Neural progenitor cell (in vitro differentiated cells): ENCODE measurements at places on chromosomes 12 and 14. TPM values are rescaled to one million over a fixed set of nuclear protein-coding genes. Genes with fewer than 3 reads are reported as not detected.

KERA gene
- total RNA-seq = not detected in 2 replicates

SLCO1B1 gene
- total RNA-seq = not detected in 2 replicates

ATL1 gene
- 7.3 and 11.8 TPM in 2 replicates for total RNA-seq

DNA sequence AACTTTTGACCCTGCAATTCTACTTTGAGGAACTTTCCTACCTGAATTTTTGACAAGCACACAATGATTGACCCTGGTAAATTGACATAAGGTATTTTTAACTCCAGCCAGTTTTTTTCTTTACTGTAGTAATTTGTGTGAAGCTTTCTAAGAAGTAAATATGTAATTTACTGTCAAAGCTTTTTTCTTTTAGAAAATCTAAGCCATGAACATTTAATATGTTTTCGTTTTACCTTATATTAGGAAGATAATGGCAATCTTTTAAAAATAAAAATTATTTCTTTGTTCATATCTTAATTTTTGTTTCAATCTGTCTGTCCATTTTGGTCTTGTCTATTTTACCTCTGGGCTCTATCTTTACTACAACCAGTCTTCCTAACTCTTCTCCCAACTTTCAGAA, 279.9 kb downstream of the FBXL14 start:
- H3K36me3 ChIP-seq = no peaks in the 10 kb centered on the region
- peaks cover 14% of the 10 kb centered on the region for H3K4me1 ChIP-seq
- H3K4me3 ChIP-seq = no peak overlapping the region
- no peaks in the 10 kb centered on the region for H3K27me3 ChIP-seq
- no peak for DNase-seq

NTN4 gene
- total RNA-seq = 2.3 and 2.5 TPM in 2 replicates

AACS gene
- total RNA-seq = 16.6 and 22.9 TPM in 2 replicates

DNA sequence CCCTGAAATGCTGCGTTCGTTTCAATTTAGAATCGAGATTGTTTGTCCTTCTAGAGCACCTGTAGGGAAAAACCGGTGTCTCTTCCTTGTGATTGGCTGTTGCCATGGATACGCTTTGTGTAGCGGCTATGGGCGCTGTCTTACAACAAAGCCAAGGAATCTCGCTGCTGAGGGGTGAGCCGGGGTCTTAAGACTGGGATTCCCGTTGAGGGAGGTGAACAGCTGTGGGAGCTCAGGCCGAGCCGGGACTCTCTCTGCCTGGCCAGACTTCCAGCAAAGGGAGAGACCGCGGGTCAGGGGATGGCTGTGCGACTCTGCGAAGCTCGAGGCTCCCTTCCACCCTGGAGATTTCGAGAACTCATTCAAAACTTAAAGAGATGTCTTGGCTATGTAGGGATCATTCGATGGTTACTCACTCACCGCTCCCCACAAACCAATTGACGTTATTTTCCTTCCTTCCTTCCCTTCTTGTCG, at the start of the genes LRRIQ1 and TSPAN19:
Gene LRRIQ1 (plus strand): TSS at position 118 of the 474 bp plus-strand sequence. CDS start 1,826 bp downstream, outside the sequence.
Gene TSPAN19 (minus strand): TSS at position 44 of the 474 bp plus-strand sequence. CDS start 6,331 bp downstream, outside the sequence.
- H3K27me3 ChIP-seq = peaks cover 29% of the 10 kb centered on the region
- peak; percentile 99 for DNase-seq
- H3K4me3 ChIP-seq = peak within 1 kb of the TSS; percentile 66
- peak within 1 kb of the TSS; percentile 59 for H3K27ac ChIP-seq

DNA sequence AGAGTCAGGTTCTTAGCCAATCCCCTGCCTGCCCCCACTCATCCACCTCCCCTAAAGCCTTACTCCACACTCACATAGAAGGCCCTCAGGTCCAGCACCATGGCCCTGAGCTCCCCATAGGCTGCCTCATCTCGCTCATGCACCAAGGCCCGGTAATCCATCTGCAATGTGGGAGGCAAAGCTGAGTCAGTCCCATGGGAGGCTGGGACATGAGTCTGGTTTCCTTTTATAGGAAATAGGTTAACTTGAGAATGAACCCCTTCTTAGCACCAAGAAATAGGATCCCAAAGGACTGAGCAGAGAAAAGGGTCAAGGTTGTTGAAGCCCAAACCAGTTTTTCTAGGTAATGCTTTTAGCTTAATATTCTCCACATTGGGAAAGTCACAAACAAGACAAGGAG, 2.1 kb upstream of the EMC9 start:
- H3K27me3 ChIP-seq = no peaks in the 10 kb centered on the region
- no peaks in the 10 kb centered on the region for H3K36me3 ChIP-seq
- no peak overlapping the region for H3K4me3 ChIP-seq

CFAP251 gene
- 0.92 and 1.5 TPM in 2 replicates for total RNA-seq

POTEG gene
- total RNA-seq = not detected in 2 replicates

BCL2L2 gene
- 14.9 and 18.0 TPM in 2 replicates for total RNA-seq

DNA sequence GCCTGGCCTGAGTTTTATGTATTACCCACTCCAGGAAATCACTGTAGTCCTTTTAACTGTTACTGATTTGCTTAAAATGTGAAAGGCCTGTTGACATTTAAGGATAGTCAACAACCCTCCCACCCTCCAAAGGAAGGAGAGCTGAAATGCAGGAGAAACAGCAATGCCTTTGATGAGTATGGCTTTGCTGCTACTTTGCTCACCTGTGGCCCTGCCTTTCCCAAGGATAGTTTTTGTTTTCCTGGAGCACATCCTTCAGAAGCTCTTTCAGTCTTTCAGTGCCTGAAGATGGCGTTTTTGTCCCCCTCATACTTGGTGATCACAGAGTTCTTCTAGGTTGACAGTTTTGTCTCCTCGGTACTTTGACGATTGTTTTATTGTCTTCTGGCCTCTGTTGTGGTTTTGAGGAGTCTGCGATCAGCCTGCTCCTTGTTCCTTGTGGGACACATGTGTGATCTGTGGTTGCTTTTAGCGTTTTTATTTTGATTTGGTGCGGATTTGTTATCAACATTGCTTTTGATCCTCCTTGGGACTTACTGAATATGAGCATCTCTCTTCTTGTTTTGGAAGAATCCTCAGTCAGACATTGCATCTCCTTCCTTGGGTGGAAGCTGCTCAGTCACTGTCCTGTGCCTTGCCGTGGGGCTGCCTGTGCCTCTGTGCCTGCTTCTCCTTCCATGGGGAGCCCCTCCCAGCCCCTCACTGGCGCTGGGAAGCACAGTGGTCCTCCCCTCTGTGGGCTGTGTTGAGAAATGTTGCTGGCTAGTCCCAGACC, 17.2 kb downstream of the PACS2 start:
- DNase-seq = no peak
- H3K27me3 ChIP-seq = no peaks in the 10 kb centered on the region
- H3K4me1 ChIP-seq = peaks cover 22% of the 10 kb centered on the region
- H3K36me3 ChIP-seq = no peaks in the 10 kb centered on the region
- H3K27ac ChIP-seq = no peak overlapping the region

GRCh38 chr12:77256956-77257355, 191.6 kb upstream of the E2F7 start:
- H3K36me3 ChIP-seq = no peaks in the 10 kb centered on the region
- no peak overlapping the region for H3K27ac ChIP-seq
- DNase-seq = no peak
- H3K4me3 ChIP-seq = no peak overlapping the region
- H3K27me3 ChIP-seq = no peaks in the 10 kb centered on the region

- no peaks in the 10 kb centered on the region for H3K27me3 ChIP-seq
- H3K4me1 ChIP-seq = peaks cover 41% of the 10 kb centered on the region
- H3K27ac ChIP-seq = no peak overlapping the region
These were observed 43.5 kb downstream of the FLRT2 start for GRCh38 chr14:85573406-85573805.

- no peaks in the 10 kb centered on the region for H3K36me3 ChIP-seq
- no peaks in the 10 kb centered on the region for H3K4me1 ChIP-seq
- no peaks in the 10 kb centered on the region for H3K27me3 ChIP-seq
- no peak overlapping the region for H3K4me3 ChIP-seq
- no peak overlapping the region for H3K27ac ChIP-seq
These were observed 135.2 kb downstream of the APAF1 start for GRCh38 chr12:98780261-98780660.

DNA sequence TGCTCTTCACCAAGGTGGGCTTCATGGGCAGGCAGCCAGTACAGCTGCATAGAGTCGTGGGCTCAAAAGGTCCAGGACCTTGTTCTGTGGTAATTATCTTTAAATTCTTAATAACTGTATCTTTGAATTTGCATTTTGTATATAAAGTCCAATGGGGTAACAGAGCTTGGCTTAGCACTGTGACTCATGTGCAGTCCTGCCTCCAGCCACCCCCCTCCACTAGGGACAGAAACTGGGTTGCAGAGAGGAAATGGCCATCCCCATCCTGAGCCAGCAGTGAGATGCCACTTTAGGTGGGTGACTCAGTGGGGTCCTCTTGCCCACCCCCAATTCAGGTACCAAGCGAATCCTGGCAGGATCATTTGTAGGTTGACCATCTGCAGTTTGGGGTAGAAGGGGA, 48.1 kb downstream of the EPS8 start:
- H3K4me3 ChIP-seq = no peak overlapping the region
- H3K27ac ChIP-seq = no peak overlapping the region
- no peak for DNase-seq
- H3K36me3 ChIP-seq = no peaks in the 10 kb centered on the region
- H3K27me3 ChIP-seq = no peaks in the 10 kb centered on the region
- H3K4me1 ChIP-seq = no peaks in the 10 kb centered on the region

PRPF40B gene
- 18.1 and 30.5 TPM in 2 replicates for total RNA-seq

ACOT6 gene
- total RNA-seq = not detected in 2 replicates

WSCD2 gene
- 3.0 and 6.6 TPM in 2 replicates for total RNA-seq

- H3K4me1 ChIP-seq = no peaks in the 10 kb centered on the region
- no peaks in the 10 kb centered on the region for H3K36me3 ChIP-seq
- DNase-seq = peak; percentile 4
- no peak overlapping the region for H3K4me3 ChIP-seq
- H3K27me3 ChIP-seq = no peaks in the 10 kb centered on the region
These were observed 1340.9 kb upstream of the TMEM132C start for GRCh38 chr12:126926023-126926594.

DNA sequence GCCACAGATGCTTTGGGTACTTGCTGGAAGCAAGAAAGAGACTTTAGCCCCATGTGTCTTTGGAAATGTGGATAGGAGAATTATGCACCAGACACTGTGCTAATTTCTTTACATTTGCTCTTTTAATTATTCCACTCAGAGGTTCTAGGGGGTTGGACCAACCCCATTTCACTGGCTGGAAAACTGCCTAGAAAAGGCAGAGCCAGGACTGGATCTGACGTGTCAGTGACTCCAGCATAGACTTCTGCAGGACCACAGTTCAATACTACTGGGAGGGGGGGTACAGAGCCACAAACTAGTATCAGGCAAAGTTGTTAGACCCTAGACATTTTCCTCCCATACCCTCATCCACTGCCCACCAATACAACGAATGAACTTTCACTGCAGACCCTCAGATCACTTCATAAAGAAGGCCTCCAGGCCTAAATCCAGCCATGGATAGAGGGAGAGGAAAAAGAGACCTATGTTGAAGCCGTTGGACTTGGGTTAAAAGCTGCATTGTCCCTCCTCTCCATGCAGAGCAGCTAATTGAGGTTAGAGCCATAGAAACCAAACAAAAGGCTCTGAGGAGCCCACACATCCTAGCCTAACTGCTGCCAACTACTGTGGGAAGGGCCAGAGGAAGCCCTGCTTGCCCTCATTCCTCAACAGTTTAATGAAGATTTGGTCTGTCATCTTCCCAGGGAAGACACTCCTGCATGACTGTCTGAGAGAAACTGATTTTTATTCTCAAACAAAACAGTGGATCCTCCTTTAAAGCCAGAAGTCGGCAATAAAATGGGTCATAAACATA, 68.7 kb downstream of the STON2 start:
- H3K4me3 ChIP-seq = no peak overlapping the region
- no peak overlapping the region for H3K27ac ChIP-seq
- H3K36me3 ChIP-seq = no peaks in the 10 kb centered on the region
- H3K27me3 ChIP-seq = no peaks in the 10 kb centered on the region
- peak; percentile 48 for DNase-seq

SNW1 gene
- 72.6 and 105 TPM in 2 replicates for total RNA-seq

ERP29 gene
- total RNA-seq = 95.0 and 118 TPM in 2 replicates

DNA sequence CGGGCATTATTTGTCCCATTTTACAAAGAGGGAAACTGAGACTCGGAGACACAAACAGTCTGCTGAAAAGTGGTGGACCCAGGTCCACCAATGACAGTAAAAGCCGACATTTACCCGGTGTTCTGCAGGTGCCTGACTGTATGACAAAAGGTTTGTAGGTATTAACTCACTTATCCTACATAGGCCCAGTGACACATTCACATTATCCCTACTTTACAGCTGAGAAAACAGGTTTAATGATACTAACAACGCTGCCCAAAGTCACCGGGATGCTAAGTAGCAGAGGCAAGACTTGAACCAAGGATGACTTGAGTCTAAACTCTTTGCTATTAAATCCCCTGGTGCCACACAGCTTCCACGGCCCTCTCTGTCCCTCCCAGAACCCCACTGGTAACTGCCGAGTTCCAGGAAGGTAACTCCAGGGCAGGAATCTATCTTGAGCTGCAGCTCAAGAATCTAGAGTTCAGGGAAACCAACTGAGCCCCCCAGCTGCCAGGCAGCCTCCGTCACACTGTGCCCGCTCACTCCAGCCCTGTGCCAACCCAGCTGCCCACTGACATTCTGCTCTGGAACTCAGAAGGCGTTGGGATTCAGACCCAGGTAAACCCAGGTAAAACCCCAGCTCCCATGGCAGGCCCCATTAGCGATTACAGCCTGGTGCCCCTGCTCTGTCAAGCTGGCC, 33.7 kb downstream of the SYNE3 start:
- H3K36me3 ChIP-seq = no peaks in the 10 kb centered on the region
- peaks cover 23% of the 10 kb centered on the region for H3K4me1 ChIP-seq
- H3K27ac ChIP-seq = no peak overlapping the region
- no peaks in the 10 kb centered on the region for H3K27me3 ChIP-seq
- DNase-seq = no peak

PLEKHD1 gene
- total RNA-seq = not detected in 2 replicates

GLS2 gene
- total RNA-seq = 2.3 and 2.9 TPM in 2 replicates

GRCh38 chr12:54658306-54659264, 10.4 kb upstream of the DCD start:
- peaks cover 17% of the 10 kb centered on the region for H3K4me1 ChIP-seq
- no peak overlapping the region for H3K4me3 ChIP-seq
- H3K27me3 ChIP-seq = no peaks in the 10 kb centered on the region
- no peak overlapping the region for H3K27ac ChIP-seq

- no peak for DNase-seq
- no peaks in the 10 kb centered on the region for H3K36me3 ChIP-seq
- H3K4me1 ChIP-seq = peaks cover 4% of the 10 kb centered on the region
- H3K4me3 ChIP-seq = no peak overlapping the region
- no peak overlapping the region for H3K27ac ChIP-seq
- no peaks in the 10 kb centered on the region for H3K27me3 ChIP-seq
These were observed 7.5 kb upstream of the AACS start for GRCh38 chr12:125057708-125058107.

GRCh38 chr12:89709995-89710872, 1.6 kb upstream of the ATP2B1 start:
- peaks cover 22% of the 10 kb centered on the region for H3K27me3 ChIP-seq
- peak overlapping the region; percentile 97 for H3K27ac ChIP-seq
- H3K4me3 ChIP-seq = peak overlapping the region; percentile 98
- H3K4me1 ChIP-seq = peaks cover 28% of the 10 kb centered on the region
- no peaks in the 10 kb centered on the region for H3K36me3 ChIP-seq
- peak; percentile 77 for DNase-seq

SLC35F4 gene
- total RNA-seq = not detected in 2 replicates

AP1G2 gene
- 65.4 and 126 TPM in 2 replicates for total RNA-seq

MGAT4C gene
- not detected in 2 replicates for total RNA-seq

EID3 gene
- total RNA-seq = 4.3 and 8.0 TPM in 2 replicates

- H3K27ac ChIP-seq = no peak overlapping the region
- DNase-seq = no peak
- no peaks in the 10 kb centered on the region for H3K27me3 ChIP-seq
- no peaks in the 10 kb centered on the region for H3K36me3 ChIP-seq
These were observed 145.7 kb upstream of the PLEKHA5 start for GRCh38 chr12:18983854-18984253.

FAIM2 gene
- total RNA-seq = 0.39 and 1.2 TPM in 2 replicates

CLEC4C gene
- total RNA-seq = not detected in 2 replicates

GRCh38 chr12:124564232-124564958, 3.0 kb downstream of the NCOR2 start:
- H3K27me3 ChIP-seq = no peaks in the 10 kb centered on the region
- DNase-seq = peak; percentile 47
- H3K4me1 ChIP-seq = peaks cover 36% of the 10 kb centered on the region
- H3K27ac ChIP-seq = no peak overlapping the region

GRCh38 chr14:48086516-48086915, 411.1 kb upstream of the MDGA2 start:
- no peak for DNase-seq
- H3K4me1 ChIP-seq = peaks cover 8% of the 10 kb centered on the region
- no peaks in the 10 kb centered on the region for H3K27me3 ChIP-seq
- H3K36me3 ChIP-seq = no peaks in the 10 kb centered on the region
